AG04449 (cell line): ENCODE measurements at places on chromosomes 6 and 20.

- DNase-seq, result no peak
These were observed 70.5 kb upstream of the MYLIP start for GRCh38 chr6:16058201-16058928.

DNA sequence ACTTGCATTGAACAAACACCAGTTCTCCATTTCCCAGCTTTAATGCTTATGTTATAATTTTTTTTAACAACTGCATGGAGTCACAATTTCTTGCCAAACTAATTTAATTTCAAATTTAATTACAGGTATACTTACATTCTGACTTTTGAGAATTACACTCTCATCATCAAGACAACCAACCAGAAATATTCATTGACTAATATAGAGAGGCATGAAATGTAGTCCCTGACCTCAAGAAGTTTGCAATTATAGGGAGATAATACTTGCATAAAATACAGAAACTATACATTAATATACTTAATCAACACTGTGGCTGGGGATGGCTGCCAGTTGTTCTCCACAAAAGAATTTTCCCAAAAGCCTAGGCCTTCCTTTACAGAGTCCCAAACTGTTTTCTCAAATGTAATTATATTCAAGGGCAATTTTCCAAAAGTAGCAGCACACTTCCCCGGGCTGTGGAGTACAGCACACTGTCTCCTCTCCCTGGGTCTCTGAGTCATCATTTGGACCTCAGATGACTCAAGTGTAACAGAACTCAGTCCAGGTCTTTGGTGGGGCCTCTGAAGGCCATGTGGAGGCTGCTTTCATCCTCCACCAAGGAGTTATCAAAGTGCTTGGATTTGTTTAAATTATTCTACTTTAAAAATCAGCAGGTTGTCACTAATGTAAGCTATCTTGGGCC lies 114.1 kb downstream of the KIF16B start:
- peak; percentile 58 for DNase-seq

- peak; percentile 16 for DNase-seq
These were observed 214.8 kb upstream of the MMS22L start for GRCh38 chr6:97497713-97498331.

GRCh38 chr6:163588220-163588919 lies 173.9 kb downstream of the QKI start:
- DNase-seq, result no peak

DNA sequence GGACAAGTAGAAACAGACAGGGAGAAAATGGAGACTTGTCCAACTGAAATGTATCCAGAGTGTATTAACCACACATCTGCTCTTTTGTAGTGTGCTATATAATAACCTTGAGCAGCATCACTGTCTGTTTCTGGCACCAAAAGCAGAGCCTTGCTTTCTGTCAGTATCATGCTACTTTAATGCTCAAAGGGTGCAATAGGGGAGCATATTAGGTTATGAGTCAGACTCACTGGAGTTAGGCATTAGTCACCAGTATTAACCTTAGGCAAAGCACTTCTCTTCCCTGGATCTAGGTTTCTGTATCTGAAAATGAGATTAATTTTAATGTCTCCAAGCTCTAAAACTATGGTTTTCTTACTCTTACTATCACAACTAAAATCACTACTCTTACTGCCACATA lies 280.1 kb downstream of the TFAP2B start:
- no peak for DNase-seq

DNA sequence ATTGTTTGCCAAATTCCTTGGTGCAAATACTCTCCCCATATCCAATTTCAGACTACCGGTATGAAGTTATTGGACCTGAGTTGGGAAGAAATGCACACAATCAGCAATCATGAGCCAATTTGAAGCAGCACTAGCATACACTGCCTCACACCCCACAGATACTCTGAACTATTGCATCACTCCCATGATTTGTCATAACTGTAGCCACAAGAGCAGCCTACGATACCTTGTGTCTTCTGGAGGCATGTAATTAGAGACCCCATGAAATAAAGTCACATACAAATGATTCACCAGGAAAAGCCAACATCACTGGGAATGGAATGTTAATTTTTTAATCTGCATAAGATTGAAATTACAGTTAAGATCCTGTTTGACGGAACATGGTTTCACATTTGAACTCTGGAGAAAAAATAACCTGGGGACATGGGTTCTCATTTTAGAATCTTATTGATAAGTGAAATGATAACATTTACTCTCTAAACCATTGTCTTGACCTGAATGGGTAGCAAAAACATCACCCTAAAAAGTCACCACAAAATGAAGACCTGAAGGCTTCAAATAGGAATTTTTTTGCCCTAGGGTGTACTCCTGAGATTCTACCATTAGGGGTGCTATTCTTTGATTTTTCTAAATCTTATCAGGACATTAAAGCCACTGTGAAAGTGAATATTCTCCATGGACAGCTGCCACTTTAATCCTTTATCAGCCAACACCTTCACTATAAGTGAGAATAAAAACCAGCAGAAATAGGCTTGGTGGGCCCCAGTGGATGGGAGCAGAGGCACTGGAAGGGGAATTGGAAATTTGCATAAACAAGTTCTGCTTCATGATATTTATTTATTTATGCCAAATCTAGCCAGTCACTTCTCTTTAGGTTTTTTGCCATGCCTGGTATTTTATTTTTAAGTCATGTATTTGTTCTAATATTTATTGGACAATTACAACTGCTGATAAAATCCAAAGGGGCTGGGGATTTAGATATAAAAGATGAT lies 34.5 kb upstream of the HBS1L start:
- peak; percentile 2 for DNase-seq

DNA sequence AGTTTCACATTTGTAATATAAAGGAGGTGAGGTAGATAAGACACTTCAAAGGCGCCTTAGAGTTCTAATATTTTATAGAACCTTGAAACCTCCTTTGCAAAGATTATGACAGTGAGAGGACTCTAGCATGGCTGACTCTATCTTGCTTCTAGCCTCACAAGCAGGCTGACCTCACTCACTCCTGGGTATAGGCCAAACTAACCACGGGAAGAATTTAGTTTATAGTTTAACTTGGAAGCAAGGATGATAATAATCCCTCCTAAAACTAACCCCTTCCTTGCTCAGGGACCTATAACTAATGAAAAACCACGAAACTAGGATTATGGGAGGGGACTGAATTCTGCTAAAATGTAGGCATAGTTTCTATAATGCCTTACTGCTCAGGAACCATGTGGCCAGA lies 84.3 kb downstream of the FILIP1 start:
- DNase-seq, result no peak

DNA sequence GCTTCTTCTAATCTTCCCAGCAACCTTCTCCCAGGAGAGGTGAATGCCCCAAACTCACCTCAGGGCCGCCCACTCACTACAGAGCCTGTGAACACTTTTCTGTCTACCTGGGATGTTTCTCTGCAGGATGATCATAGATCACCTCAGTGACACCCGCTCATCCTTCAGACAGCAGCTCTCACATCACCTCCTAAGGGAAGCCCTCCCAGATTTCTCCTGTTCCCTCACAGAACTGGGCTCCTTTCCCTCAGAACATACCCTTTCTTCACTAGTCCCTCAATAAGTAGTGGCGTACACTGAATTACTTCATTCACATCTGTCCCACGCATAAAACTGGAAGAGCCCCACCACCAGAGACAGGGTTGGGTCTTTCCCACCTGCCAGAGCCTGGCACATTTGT lies 57.8 kb downstream of the CDK5RAP1 start:
- DNase-seq, result no peak

GRCh38 chr6:43705996-43706395 lies 18.4 kb upstream of the MRPS18A start:
- DNase-seq, result no peak

GRCh38 chr20:5608442-5609161 lies 141.6 kb upstream of the SHLD1 start:
- no peak for DNase-seq

DNA sequence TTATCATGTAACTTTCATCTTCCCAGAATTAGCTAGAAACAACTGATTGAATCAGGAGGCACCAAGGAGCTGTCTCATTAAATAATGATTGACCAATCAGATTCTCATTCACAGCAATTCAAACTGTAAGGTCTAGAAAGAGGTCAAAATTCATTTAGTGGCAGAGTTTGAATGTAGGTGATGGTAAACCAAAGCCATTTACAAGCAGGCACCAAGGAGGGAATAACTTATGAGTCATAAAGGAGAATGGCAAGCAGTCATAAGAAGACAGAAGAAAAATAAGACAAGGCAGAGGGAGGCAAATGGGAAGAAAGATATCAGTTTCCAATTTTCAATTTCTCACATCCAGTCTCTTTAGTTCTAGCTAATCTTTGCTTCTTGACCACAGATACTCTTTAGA lies 52.9 kb upstream of the DEFB112 start:
- DNase-seq, result no peak

- no peak for DNase-seq
These were observed 9.1 kb upstream of the REPS1 start for GRCh38 chr6:138997136-138997535.

GRCh38 chr6:84016029-84016428 lies 17.5 kb upstream of the MRAP2 start:
- DNase-seq, result no peak

DNA sequence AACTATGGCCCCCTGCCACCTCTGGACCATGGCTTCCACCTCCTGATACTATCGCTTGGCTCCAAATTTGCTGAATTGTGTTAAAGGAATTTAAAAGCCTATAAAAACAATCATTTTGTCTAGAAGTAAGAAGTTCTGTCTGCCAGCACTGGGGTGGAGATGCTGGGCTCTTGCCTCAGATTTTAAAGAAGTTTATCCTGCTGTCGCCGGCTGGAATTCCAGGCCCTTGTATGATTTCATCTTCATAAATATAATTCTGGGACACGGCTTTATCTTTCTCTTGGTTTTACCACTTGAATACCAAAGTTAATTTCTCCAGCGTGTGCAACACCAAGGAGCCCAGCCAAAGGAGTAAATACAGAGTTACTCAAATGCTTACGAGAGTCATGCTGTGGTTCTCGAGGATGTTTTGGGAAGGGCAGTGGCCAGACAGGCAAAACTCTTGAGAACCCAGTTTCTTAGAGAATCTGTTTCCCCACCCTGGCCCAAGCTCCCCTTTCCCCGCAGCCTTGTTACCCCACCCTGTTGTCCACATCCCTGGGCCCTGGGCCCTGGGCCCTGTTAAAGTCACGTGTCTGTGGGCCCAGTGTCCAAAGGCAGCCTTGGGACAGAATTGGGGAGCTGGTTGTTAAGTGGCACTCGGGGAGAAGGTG lies 31.9 kb downstream of the C6orf89 start:
- peak; percentile 83 for DNase-seq

GRCh38 chr6:159053781-159054398 lies 9.1 kb upstream of the TAGAP start:
- DNase-seq, result no peak

DNA sequence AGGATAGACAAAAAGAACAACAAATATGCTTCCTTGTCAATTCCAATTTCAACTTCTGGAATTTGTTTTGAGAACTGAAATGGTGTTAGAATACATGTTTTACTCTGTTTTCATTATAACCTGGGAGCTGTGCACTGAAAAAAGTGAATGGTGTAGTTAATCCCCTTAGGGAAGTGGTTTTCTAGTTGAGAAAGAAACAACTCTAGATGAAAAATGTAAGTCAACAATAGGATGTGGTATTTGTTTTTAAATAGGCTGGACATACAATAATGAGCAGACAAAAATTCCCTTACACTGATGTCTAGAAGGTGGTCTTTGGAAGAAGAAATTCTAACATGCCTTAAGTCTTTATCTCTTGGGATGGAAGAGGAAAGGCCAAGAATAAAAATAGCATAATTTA lies 59.9 kb upstream of the TINAG start:
- no peak for DNase-seq

DNA sequence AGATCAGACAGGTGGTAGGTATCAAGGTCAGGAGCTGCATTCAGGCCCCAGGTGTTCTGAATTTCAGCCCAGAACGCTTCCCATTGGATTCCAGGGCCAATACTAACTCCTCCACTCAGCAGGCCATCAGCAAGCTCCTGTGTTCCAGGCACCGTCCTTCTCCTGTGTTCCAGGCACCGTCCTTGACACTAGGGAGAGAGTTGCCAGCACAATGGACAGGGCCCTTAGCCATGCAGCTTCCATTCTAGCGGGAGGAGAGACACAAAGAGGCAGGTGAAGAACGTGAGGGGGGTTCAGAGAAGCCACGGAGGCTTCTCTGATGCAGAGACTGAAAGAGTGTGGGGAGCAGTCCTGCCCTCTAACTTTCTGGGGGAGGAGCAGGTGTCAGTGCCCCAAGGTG lies 77.7 kb downstream of the FOXC1 start:
- no peak for DNase-seq

- DNase-seq, result no peak
These were observed 27.2 kb downstream of the ERMARD start for GRCh38 chr6:169778646-169779045.

DNA sequence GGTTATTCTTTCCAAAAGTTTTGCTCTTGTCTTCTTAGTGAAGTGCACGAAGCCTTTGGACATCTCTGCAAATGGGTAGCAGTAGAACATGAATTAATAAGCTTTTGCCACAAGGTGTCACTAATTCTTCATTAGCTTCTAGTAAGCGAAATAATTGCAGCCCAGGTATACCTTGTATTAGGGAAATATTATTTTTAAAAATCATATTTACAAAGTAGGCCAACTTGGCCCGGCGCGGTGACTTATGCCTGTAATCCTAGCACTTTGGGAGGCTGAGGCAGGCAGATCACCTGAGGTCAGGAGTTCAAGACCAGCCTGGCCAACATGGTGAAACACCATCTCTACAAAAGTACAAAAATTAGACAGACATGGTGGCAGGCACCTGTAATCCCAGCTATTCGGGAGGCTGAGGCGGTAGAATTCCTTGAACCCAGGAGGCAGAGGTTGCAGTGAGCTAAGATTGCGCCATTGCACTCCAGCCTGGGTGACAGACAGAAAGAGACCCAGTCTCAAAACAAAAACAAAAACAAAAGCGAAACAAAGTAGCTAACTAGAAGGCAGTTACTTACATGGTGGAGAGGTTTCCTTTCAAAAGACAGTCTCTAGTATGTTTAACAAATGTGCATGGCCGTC lies 8.8 kb upstream of the RSPH3 start:
- no peak for DNase-seq

DNA sequence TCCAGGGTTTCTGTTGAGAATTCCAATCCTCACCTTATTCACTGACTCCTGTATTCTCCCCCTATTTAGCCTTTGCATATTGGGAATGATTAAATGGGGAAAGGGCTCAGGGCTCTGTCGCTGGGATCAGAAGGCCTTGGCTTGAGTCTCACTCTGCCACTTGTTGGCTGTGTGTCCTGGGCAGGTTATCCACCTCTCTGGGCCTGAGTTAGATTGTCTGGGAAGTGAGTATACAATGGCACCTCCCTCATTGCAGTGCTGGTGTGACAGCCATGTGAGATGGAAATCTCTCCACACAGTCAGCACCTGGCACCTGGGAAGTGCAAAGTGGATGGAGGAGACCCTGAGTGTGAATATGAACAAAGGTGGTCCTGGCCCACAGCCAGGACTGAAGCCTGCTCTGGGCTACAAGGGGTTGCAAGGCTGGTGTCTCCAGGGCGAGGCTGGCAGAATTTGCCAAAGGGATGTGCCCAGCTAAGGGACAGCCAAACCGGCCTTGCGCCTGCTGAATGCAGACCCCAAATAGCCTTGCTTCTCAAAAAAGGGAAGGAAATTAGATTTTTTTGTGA lies 200.0 kb upstream of the PMEPA1 start:
- DNase-seq, result no peak

GRCh38 chr6:20686142-20686541 lies 151.9 kb downstream of the CDKAL1 start:
- DNase-seq, result no peak
